ENCODE measurements at places on chromosomes 16 and 17.

- DNase-seq, result no peak
Observed at GRCh38 chr17:47834756-47835155, 3.3 kb downstream of the LRRC46 start.

GRCh38 chr16:48438414-48438813 is 53.2 kb upstream of the SIAH1 start:
- no peak for DNase-seq

GRCh38 chr17:50240851-50241250 is 33.4 kb upstream of the TMEM92 start:
- DNase-seq, result no peak

- DNase-seq, result peak; percentile 33
Observed at GRCh38 chr16:58020628-58021521, 4.7 kb upstream of the MMP15 start.

- DNase-seq, result no peak
Observed at GRCh38 chr16:212999-213398, 16.2 kb downstream of the LUC7L start.

DNA sequence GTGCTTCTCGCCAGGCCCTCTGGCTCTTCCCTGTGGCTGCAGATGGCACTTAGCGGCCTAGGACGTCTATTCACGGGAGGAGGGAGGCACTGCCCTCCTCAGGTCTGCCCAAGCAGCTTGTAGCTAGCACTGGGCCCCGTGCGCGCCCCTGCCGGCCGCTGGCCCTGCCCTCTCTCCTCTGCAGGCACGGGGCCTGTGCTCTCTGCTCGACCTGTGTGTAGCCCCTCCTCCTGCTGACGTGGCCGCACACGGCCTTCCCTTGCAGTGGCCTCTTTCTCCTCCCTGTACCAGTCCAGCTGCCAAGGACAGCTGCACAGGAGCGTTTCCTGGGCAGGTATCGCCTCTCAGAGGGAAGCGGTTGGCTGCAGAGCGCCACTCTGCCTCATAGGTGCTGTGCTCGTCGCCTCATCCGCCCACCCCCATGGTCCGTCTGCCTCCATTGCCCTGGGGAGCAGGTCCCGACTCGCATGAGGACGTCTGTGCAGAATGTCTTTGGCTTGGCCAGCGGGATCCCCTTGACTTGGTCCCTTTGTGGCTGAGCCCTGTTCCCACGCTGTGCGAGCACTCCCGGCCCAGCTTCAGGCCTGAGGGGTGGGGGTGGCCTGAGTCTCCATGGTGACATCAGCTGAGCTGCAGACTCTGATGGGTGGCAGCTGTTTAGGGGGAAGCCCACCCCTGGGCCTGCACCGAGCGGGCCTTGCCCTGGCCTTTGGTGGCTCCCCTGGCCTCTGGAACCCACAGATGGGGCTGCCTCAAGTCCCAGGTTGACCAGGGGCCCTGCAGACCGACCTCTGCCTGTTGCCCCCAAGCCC is 34.6 kb downstream of the TSC2 start:
- peak; percentile 59 for DNase-seq

DNA sequence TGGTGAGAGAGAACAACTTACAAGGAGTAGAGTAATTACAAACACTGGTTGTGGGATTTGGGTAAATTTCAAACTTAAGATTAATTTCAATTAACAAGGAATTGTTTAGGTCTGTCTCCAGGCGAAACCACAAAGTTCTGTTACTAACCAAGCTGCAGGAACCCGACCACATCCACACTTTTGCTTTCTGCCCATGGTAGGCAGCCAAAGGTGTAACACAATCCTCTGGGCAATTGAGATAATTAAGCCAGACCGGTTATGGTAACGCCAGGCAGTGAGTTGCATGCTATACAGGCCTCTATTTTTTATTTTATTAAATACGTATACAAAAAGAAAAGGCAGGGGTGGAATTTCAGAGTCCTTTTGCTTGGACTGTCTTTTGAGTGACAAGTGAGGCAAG is 12.0 kb downstream of the KCNJ2 start:
- DNase-seq, result no peak

DNA sequence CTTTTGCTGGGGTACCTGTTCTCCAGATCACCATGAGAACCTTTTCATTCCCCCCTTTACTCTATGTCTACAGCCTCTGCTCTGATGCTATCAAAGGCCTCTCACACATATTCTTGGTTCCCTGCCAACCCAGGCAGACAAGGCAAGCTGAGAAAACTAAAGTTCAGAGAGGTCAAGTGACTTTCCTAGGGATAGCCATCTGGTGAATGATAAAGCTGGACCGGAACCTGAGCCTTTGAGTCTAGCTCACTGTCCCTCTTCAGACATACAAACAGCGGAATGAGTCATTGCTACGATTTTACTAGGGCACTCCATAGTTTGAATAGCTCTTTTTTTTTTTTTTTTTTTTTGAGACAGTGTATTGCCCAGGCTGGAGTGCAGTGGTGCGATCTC is 73.3 kb downstream of the XYLT1 start:
- DNase-seq, result no peak

DNA sequence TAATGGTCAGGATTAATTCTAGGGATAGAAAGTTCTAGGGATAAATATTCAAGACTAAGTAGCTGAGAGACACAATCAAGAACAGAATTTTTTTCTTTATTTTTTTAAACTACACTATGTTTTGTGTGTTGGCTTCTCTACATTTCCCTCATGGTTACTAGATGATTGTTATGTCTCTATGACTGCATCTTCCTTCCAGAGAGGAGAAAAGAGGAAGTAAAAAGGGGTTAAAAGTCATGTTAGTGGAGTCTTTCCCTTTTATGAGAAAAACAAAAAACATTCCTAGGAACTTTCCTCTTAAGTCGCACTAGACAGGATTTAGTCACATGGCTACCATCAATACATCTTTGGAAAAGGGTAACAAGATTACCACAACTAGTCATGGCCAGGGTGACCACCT is 375.0 kb downstream of the KCNJ2 start:
- DNase-seq, result no peak

- DNase-seq, result no peak
Observed at GRCh38 chr16:74580833-74581232, 26.1 kb downstream of the GLG1 start.

- DNase-seq, result no peak
Observed at GRCh38 chr16:86857807-86858206, 279.5 kb downstream of the FOXL1 start.

- no peak for DNase-seq
Observed at GRCh38 chr16:89549007-89549700, 11.3 kb upstream of the RPL13 start.

DNA sequence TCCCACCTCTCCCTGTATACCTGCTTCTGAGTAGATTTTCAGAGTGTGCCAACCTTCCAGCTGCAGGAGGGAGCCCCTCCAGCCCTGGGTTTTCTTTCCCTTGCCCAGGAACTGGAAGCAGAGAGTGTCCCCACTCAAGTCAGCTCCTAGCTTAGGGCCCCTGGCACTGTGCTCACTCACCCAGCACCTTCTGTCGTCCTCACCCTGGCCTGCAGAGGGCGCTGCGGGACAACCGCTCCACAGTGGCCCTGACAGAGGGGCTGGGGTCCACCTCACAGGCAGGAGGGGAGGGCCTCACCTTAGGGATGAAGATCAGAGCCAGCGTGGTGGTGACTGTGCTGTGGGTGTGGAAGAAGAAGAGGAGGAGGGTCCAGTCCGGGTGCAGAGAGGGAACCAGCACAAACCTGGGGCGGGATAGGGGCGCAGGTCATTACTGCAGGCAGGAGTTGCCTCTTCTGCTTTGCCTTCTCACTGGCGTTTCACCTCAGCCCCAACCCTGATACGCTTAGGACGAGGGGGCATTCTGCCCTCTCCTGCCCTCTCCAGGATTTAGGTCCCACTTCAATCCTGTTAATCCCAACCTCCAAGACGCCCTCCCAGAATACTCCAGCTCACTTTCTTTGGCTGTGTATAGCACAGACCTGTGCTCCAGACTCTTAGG is 10.0 kb downstream of the GPR179 start:
- DNase-seq, result no peak

GRCh38 chr16:11685844-11686618 is 17.8 kb downstream of the SNN start:
- no peak for DNase-seq

- no peak for DNase-seq
Observed at GRCh38 chr17:50157891-50158290, 7.4 kb upstream of the PPP1R9B start.
